ENCODE measurements at places on chromosomes 11 and 22.

DNA sequence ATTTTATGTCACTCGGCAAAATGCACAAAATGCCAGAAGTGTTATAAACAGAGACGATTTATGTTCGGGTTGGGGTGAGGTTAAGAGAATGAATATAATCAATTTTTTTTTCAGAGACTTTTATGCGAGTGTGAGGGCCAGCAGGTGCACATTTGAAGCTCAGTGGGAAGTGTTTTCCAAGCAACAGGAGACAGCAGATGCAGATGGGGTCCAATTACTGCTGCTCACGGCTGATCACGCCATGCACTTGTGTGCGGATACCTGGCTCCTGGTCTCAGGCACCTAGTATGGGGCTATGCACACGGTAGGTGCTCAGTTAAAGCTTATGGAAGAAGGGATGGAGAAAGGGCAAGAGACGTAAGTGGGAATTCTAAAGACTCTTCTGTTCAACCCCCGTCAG is 249.1 kb downstream of the MIAT start:
- DNase-seq: no peak

- no peak for DNase-seq
These were observed 524.1 kb downstream of the TBC1D22A start for GRCh38 chr22:47286590-47286989.

DNA sequence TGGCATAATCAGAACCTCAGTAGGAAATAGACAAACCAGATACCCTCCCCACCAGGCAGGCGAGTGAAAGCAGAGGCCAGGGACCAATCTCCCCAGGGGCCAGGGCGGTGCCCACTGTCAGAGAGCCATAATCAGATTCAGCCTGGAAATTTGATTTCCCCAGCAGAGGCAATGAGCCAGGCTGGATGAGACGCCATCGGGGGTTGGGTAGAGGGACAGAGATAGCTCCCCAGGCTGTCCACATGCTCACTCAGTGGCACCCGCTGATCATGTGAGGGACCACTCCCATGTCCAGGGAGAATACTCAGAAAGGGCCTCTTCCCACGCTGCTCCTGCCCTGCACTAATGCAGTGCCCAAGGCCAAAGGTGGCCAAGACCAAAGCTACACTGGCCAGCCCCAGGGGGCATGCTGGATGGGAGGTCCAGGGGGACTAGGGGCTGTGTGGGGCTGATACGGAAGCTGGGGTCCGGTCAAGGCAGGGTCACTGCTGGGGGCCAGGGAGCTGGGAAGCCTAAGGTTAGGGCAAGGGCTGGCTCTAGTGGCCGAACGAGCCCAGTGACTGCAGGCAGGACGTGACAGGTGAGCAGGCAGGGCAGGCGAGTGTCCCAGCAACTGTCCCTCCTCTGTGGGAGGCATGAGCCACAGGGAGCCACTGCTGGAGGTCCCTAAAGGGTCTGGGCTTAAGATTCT is 19.8 kb downstream of the ARVCF start:
- DNase-seq: no peak

DNA sequence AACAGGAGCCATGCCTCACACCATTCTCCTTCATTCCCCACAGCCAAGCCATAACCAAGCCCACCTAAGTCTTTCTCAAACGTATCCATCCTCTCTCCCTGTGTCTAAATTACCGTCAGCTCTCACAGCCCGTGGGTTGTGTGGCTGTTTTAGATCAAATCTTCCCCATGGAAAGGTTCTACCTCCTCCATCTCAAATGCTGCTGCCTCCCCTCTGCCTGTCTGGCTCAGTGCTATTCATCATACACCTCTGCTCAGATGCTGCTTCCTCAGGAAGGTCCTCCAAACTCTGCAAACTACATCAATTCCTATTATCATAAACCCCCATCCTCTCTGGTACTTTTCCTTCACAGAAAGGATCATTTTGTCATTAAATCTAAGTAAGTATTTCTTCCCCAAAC is 15.1 kb downstream of the NFRKB start:
- no peak for DNase-seq

GRCh38 chr22:27046086-27046485 is 388.7 kb downstream of the MIAT start:
- DNase-seq: peak; percentile 86

Measured in NCI-H1048 (cell line).